Activated gamma-delta T cell treated with anti-CD3 and anti-CD28 coated beads, Interleukin-2, amount 50 U/mL, for 16 hours (primary cell): ENCODE measurements at places on chromosomes 2 and 18.

- no peak for DNase-seq
These were observed 2.4 kb downstream of the C2orf42 start for GRCh38 chr2:70188460-70188859.

DNA sequence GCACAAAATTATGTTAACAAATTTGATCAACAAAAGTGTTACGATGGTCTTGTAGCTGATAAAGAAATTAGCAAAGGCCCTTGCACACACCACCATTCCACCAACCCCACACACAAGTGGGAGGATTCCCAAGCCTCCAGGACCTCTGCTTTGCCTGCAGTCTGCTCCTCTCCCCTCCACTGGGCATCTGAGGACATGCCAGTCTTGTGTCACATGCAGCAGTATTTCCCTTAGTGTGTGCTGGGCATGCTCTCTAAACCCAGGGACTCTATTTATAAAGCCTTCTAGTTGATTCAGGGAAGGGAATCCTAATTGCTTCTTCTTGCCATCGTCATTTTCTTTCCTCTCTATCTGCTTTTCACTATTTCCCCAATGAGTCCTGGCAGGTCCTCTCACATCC is 53.3 kb downstream of the KCTD18 start:
- DNase-seq = no peak

DNA sequence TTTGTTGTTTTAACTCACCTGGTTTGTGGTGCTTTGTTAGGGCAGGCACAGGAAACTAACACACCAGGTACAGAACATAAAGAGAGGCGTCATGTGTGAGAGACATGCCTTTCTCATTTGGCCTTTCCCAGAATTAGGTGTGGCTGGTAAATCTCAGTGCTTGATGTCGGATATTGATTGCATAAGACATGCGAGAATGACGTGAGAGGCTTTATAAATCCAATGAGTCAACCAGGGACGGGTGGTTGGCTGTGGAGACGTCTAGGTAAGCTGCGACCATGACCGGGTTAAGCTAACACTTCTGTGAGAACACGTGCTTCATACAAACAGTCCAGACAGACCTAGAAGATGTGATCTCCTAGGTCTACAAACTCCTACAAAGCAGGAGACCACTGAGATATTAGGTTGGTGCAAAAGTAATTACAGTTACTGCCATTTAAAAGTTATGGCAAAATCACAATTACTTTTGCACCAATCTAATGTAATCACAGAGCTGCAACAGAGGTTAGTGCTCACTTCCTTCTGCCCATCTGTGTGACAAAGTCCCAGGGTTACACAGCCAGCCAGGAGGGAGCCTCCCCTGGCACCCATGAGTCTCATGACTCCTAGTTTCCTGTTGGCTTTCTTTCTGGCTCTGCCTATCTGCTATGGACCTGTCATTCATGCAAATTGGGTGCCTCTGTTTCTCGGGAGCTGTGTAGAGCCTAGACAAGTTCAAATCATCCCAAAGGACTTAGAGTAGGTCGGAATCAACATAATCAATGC is 98.9 kb upstream of the ATP8B1 start:
- no peak for DNase-seq

- DNase-seq = no peak
These were observed 23.7 kb upstream of the MSGN1 start for GRCh38 chr2:17792515-17792914.

DNA sequence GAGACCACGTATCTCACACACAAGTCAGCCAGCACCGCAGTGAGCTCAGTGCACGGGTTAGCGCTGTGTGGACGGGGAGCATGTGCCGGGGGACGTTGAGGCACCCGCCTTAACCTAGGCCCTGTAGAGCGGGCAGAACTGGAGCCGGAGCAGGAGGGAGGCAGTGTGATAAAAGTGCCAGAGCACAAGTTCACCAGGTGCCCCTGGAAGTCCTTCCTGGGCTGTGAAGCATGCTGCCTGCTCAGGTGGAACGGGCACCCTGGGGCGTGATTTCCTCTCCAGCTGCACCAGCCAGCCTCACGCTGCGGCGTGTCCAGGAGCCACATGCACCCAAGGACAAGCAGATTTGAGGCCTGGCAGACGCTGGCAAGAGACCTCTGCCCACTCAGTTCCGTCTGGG is 50.3 kb downstream of the ITGB1BP1 start:
- DNase-seq = no peak

DNA sequence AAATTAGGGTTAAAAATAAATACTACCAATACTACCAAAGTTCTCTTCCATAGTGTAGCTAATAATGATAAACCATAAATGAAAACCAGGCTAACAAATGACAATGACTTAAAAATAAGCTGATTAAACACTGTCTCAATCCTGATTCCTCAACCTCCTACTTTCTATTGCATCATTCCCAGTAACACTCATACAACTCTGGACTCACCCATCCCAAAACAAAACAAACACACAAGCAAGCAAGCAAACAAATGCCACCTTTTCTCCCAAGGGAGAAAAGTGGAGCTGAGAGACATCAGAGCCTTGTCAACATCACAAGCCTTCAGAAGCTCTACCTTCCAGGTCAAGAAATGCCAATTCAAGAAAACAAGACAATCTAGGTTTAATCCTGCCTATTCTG is 620.7 kb downstream of the NYAP2 start:
- DNase-seq = no peak

DNA sequence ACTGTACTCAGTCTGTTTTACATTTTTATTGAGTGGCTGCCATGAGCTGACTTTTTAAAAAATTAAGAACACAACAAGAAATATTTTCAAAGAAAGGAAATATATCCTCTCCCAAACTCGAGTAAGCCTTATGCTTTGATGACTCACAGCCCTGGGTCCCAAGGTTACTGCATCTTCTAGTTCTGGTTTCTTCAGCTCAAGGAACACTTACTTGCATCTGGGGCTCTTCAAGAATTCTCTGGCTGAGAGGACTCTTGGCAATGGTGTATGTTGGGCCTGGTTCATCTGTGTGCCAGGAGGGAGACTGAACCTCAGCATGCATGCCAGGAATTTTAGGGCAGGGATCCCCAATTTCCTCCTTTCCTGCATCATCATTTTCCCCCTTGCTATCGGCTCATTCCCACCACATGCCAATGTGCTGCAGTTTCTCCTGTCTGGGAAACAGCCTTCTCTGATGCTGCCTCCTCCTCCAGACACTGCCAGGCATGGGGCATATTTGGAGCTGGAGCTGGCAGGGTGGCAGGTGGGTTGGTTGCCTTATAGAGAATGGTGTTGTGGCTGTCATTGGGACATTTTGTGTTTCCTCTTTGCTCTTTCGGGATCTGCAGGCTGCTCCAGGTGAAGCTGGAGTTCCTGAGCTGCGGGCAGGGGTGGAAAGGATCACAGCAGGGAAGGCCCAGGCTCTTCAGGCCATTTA is 192.2 kb upstream of the HS6ST1 start:
- DNase-seq = no peak

DNA sequence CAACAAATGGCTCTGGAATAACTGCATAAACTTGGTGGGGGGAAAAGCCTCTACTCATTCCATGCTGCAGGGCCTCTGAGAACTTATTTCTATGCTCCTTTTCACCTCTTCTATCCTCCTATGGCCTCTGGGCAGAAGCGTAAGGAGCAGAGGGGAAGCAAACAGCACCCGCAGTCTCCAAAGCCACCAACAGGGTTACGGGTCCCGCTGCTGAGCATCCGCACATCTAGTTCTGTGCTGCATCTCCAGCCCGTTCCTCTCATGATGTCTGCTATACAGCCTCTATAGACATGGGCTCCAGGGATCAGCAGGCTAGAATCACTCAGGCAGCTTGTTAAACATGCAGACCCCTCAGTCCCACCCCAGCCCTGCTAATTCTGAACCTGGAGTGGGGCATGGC is 25.9 kb downstream of the PSTPIP2 start:
- no peak for DNase-seq

DNA sequence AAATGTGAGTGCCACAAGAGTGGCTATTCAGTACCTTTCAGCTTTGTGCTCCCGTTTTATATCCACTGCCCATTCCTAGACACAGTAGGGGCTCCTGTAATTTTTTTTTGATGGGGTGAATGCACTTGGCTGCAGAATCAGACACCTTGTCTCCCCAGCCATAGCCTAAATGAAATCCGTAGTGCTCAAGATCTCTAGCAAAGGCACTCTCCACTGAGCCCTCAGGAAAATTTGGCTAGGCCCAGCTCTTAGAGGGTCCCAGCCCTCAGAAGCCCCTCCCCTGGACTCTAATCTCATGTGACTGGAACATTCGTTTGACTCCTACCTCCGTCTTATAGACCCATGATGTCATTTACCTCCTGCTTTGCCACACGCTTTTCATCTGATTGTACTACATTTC is 323.9 kb downstream of the SMAD2 start:
- DNase-seq = no peak

DNA sequence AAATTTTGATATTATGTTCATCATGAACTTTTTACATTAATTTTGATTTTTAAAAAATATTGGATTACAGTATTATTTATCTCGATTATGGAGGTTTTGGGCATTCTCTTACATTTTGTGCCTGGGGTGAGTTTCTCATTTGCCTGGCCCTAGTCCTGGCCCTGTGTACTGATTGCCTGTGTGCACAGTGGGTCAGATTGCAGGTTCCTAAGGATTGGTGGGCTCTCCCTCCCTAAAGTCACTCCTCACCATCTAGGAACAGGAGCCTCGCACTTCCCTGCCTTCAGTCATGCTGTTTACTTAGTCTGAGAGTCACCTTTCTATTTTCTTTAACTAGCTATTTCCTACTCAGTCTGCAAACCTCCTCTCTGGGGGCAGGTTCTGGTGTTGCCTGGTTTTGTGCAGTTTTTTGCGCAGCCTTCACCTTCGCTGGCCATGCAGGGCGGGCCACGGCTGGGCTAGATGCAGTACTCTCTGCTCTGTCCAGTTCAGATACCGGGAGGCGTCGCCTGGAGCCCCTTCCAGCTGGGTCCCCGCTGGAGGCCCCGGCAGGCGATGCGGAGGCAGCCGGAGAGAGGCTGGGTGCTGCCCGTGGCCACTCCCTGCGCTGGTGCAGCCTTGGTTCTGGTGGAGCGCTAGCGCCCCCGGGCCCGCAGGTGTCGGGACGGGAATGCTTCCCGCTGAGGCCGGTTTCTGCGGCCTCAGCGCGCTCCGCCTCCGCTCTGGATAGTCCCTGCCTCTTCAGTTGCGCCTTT is 23.3 kb upstream of the MC5R start:
- DNase-seq = no peak

DNA sequence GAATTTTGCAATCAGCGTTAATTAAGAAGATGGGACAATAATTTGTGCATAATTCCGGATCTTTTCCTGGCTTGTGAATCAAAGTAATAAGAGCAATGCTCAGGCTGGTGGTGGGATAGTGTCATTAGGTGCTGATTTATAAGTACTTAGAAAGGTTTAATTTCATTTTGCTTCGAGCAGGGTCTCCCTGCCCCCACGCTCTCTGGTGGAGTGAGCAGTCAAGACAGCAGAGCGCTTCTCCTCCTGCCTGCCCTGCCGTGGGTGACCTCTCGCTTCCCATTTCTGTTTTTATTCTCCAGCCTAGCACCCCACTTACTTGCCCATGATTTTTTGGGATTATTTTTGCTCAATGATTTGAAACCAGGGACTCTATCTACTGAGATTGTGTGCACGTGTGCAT is 7.1 kb downstream of the ASB18 start:
- DNase-seq = no peak

GRCh38 chr2:190343089-190343535 is 277 bp upstream of the INPP1 start:
- DNase-seq = no peak

DNA sequence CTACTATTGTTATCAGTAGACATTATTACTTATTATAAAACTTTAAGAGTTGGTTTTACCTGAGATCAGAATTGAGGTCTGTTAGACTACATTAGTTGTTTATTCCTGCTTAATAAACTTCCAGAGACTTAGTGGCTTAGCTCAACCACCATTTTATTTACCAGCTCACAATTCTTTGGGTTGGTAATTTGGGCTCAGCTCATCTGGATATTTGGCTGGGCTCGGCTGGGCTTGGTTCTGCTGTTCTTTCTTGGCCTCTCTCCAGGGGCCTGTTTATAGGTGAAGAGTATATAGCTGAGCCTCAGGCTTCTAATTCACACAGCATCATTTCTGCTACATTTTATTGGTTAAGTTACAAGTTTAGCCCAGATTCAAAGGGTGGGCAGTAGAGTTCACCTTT is 67.9 kb downstream of the CCDC138 start:
- no peak for DNase-seq

GRCh38 chr18:459814-460593 is 40.5 kb downstream of the COLEC12 start:
- DNase-seq = no peak

DNA sequence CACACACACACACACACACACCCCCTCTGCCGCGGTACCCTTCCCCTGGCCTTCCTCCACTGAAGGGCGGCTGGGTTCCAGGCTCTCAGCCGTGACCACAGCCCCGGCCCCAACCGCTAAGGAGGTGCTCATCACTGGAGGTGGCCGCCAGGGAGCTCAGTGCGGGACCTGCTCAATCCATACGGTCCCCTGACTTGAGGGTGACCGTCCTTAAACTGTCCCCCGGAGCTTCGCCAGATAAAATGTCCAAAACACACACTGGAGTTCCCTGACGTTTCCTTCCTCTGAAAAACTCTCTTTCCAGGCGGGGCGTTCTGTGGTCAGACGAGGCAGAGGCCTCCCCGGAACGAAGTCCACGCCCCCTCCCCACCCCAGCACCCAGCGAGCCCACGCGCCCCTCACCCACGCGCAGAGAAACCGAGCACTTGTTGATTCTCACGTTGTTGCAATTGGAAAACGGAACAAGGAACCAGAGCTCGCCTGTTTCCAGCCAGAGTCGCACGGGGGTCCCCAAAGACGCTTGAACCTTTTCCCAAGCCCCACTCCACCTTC is 1.4 kb downstream of the MBP start:
- DNase-seq = no peak

GRCh38 chr2:240732911-240733622 is 41.4 kb downstream of the AQP12A start:
- no peak for DNase-seq

GRCh38 chr2:134479696-134480330 is 225.9 kb downstream of the MGAT5 start:
- no peak for DNase-seq

- no peak for DNase-seq
These were observed 64.9 kb downstream of the EVA1A start for GRCh38 chr2:75495862-75496261.

- DNase-seq = no peak
These were observed 126.2 kb upstream of the CAPN13 start for GRCh38 chr2:30933496-30933895.

GRCh38 chr2:10524341-10524740 is 76.2 kb upstream of the ODC1 start:
- no peak for DNase-seq

GRCh38 chr2:20662308-20662937 is 4.5 kb upstream of the GDF7 start:
- DNase-seq = no peak

DNA sequence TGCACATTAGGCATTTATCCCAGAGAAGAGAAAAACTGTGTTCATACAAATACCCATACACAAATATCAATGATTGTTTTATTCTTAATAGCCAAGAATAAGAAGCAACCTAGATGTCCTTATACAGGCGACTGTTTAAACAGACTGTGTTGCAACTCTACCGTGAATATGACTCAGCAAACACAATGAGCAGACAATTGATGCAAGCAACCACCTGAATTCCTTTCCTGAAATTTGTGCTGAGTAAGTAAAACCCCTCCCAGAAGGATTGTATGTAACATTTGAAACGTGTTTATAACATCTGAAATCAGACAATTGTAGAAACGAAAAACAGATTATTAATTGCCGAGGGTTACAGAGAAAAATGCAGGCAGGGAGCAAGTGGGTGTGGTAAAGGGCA is 621.9 kb upstream of the SOX11 start:
- no peak for DNase-seq
